ENCODE measurements at places on chromosomes 2 and 18. TPM values are rescaled to one million over a fixed set of nuclear protein-coding genes. Genes with fewer than 3 reads are reported as not detected.

The MAT2A gene
- total RNA-seq, result 376 TPM

GRCh38 chr2:118309257-118309945 is 221.1 kb downstream of the INSIG2 start:
- H3K27ac ChIP-seq, result peak overlapping the region; percentile 57
- H3K36me3 ChIP-seq, result no peaks in the 10 kb centered on the region
- DNase-seq, result no peak
- H3K4me1 ChIP-seq, result no peaks in the 10 kb centered on the region

- H3K4me1 ChIP-seq, result no peaks in the 10 kb centered on the region
- H3K27ac ChIP-seq, result no peak overlapping the region
- H3K27me3 ChIP-seq, result no peaks in the 10 kb centered on the region
- DNase-seq, result no peak
- H3K36me3 ChIP-seq, result no peaks in the 10 kb centered on the region
Observed at GRCh38 chr2:178295906-178296305, 101.6 kb downstream of the OSBPL6 start.

The MGAT5 gene
- total RNA-seq, result 22.6 TPM

- DNase-seq, result no peak
- no peak overlapping the region for H3K4me3 ChIP-seq
- H3K4me1 ChIP-seq, result no peaks in the 10 kb centered on the region
- H3K36me3 ChIP-seq, result no peaks in the 10 kb centered on the region
- H3K27ac ChIP-seq, result no peak overlapping the region
- H3K27me3 ChIP-seq, result peaks cover 3% of the 10 kb centered on the region
Observed at GRCh38 chr2:63676135-63676534, 87.4 kb downstream of the MDH1 start.

- no peak for DNase-seq
- no peaks in the 10 kb centered on the region for H3K27me3 ChIP-seq
- no peaks in the 10 kb centered on the region for H3K4me1 ChIP-seq
- H3K27ac ChIP-seq, result no peak overlapping the region
Observed at GRCh38 chr18:59466980-59467379, 107.9 kb upstream of the LMAN1 start.

- peaks cover 2% of the 10 kb centered on the region for H3K27me3 ChIP-seq
- no peak overlapping the region for H3K4me3 ChIP-seq
- no peak for DNase-seq
- H3K4me1 ChIP-seq, result peaks cover 10% of the 10 kb centered on the region
- H3K36me3 ChIP-seq, result no peaks in the 10 kb centered on the region
- no peak overlapping the region for H3K27ac ChIP-seq
Observed at GRCh38 chr2:62461707-62462106, 44.3 kb downstream of the TMEM17 start.

The NT5C1B gene
- not detected for total RNA-seq

GRCh38 chr2:86800856-86801567 is 10.3 kb upstream of the CD8A start:
- H3K4me1 ChIP-seq, result no peaks in the 10 kb centered on the region
- H3K27ac ChIP-seq, result no peak overlapping the region
- no peak overlapping the region for H3K4me3 ChIP-seq
- no peaks in the 10 kb centered on the region for H3K36me3 ChIP-seq
- no peak for DNase-seq

GRCh38 chr2:197090742-197091367 is 164.3 kb upstream of the PGAP1 start:
- no peaks in the 10 kb centered on the region for H3K4me1 ChIP-seq
- no peak overlapping the region for H3K4me3 ChIP-seq
- no peak for DNase-seq
- H3K27me3 ChIP-seq, result peaks cover 5% of the 10 kb centered on the region
- no peaks in the 10 kb centered on the region for H3K36me3 ChIP-seq

The SERPINB4 gene
- total RNA-seq, result not detected

DNA sequence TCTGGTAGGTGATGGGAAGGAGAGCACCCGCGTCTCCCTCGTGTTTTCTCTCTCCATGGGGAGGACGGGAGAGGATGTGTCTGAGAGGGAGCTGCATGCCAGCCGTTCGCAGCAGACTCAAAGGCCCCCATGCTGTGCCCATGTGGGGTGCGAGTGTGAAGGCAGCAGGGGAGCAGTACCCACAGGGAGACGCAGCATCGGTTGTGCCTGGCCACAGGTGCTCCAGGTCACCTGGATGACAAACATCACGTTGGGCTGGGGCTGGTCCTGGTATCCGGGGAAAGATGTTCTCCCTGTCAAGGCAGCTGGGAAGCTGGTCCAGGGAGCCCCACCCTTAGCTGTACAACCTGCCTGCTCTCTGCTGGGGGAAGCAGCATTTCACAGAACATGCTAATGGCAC is 119.5 kb upstream of the SALL3 start:
- H3K4me1 ChIP-seq, result no peaks in the 10 kb centered on the region
- H3K4me3 ChIP-seq, result no peak overlapping the region
- no peak for DNase-seq
- no peaks in the 10 kb centered on the region for H3K36me3 ChIP-seq

GRCh38 chr2:238358769-238359168 is 38.5 kb downstream of the TRAF3IP1 start:
- no peak overlapping the region for H3K27ac ChIP-seq
- H3K27me3 ChIP-seq, result no peaks in the 10 kb centered on the region
- H3K36me3 ChIP-seq, result no peaks in the 10 kb centered on the region
- H3K4me3 ChIP-seq, result no peak overlapping the region
- DNase-seq, result no peak

The INHBB gene
- total RNA-seq, result not detected
